HT1080 (cell line): ENCODE measurements at places on chromosomes 6 and 20. TPM values are rescaled to one million over a fixed set of nuclear protein-coding genes. Genes with fewer than 3 reads are reported as not detected.

- DNase-seq, result no peak
Observed at GRCh38 chr6:25124216-25124715, 154.9 kb upstream of the CARMIL1 start.

LCA5 gene
- 0.33 and 0.37 TPM in 2 replicates for total RNA-seq

- DNase-seq, result no peak
Observed at GRCh38 chr6:70111737-70112136, 191.1 kb downstream of the COL9A1 start.

DNA sequence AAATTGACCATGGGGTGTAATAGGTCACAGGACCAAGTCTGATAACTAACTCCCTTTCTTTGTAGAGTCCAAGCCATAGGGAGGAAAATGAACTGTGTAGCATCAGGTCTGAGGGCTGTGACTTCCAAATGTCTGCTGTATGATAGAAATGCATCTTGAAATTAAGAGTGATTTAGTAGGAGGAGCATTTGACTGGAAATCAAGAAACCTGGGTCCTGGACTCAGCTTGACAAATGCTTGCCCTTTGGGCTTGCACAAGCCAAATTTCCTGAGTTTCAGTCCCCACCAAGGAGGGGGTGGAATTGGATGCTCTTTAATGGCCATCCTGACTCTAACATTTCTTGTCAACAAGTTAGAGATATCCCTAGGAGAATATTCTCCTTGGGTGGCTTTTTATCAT is 187.0 kb downstream of the PDE7B start:
- DNase-seq, result no peak

- DNase-seq, result no peak
Observed at GRCh38 chr6:88476388-88476787, 310.2 kb upstream of the CNR1 start.

DNA sequence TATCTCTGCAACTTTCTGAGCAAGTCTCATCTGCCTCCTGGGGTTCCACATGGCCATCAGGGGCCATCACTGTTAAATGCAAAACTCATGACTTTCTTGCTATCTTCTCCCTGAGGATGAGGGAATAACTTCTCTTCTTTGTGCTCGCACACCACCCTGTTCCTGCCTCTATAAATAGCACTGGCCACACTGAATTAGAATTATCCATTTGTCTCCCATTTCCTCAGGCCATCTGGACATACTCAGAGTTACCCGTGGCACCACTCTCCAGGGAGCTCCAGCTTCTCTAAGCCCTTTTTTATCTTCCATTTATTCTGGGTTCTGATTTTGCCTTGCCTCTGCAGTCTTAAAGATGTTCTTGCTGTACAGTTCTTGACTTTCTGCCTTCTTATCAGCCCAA is 72.8 kb upstream of the ECI2 start:
- no peak for DNase-seq

GRCh38 chr6:32290886-32291450 is 67.1 kb upstream of the NOTCH4 start:
- DNase-seq, result no peak

POPDC3 gene
- 56.8 and 70.5 TPM in 2 replicates for total RNA-seq

DNA sequence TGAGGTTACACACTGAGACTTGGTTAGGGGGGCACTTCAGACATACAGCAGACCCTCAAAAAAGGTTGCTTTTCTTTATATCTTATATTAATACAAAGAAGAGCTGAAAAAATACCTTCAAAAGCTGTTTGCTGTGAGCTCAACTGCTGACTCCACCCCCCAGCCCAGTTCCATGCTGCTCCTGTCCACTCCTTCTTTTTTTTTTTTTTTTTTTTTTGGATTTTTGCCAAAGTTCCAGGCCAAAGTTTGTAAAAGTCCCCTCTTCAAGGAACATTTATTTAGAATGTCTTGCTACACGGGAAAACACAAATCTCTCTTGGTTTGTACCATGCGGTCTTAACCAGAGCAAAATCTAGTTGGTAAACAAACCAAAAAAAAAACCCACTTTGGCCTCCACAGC is 85.3 kb upstream of the AKAP12 start:
- DNase-seq, result no peak

- no peak for DNase-seq
Observed at GRCh38 chr20:25193843-25194242, 1.7 kb upstream of the ENTPD6 start.

GRCh38 chr6:99353126-99353525 is 3.7 kb upstream of the FAXC start:
- no peak for DNase-seq

PRL gene
- not detected in 2 replicates for total RNA-seq

UBE2V1 gene
- total RNA-seq, result 42.3 and 66.9 TPM in 2 replicates

DNA sequence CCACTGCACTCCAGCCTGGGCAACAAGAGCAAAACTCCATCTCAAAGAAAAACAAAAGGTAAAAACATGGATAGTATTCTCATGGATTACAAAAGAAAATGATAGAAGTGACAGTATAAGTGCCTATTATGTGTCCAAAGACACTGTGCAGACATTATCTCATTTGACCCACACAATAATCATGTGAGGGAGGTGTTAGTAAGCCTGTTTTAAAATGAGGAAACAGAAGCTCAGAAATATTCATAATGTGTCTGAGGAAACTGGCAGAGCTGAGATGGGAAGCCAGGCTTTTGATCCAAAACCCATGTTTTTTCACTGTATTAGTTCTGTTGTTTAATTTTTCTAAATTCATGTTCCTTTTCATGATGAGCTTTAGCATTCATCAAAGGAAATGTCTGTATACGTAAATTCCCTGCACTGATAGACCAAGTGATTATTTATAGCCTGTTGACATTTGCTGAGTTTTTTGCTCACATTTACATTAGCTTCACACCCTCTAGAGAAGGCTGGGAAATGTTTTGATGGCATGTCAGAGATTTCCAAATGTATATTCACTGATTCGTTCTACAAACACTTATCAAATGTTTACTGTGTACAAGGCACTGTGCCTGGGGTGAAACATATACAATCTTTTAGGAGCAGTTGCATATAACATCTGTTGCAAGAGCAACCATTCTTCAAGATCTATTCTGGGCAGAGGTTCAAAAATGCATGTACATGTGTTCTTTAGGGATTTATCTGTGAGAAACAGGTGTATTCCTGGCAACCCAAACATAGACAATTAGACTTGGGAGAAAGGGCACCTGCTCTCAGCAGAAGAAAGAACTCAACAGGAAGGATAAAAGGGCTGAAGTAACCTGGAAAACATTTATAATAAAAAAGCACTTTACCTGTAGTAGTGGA is 331.5 kb downstream of the SAMD5 start:
- no peak for DNase-seq

DNA sequence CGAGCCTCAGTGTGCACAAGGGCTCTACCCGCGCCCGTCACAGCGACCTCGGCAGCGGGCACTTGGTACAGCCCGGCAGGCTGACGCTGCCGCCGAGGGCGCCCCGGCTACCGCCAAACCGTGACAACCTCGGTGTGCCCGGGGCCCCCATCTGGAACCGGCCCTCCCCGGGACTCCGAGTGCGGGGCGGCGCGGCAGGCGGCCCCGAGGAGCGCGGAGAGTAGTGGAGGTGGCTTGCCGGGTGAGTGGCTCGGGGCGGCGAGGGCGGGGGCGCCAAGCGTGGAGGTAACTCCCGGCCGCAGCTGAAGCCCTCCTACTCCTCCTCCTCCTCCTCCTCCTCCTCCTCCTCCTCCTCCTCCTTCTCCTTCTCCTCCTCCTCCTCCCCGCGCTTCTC is at the start of gene ISM1:
TSS of gene ISM1 (plus strand) at position 371 of the 394 bp plus-strand sequence. CDS start 503 bp downstream, outside the sequence.
- DNase-seq, result peak; percentile 36

GRCh38 chr6:43950051-43950605 is 177.1 kb downstream of the MRPL14 start:
- no peak for DNase-seq

PSMB9 gene
- 16.5 and 32.5 TPM in 2 replicates for total RNA-seq
